ENCODE measurements at places on chromosomes 13 and 19.
A peak's percentile ranks its signal among the peaks of the same experiment; 100 is the strongest.

DNA sequence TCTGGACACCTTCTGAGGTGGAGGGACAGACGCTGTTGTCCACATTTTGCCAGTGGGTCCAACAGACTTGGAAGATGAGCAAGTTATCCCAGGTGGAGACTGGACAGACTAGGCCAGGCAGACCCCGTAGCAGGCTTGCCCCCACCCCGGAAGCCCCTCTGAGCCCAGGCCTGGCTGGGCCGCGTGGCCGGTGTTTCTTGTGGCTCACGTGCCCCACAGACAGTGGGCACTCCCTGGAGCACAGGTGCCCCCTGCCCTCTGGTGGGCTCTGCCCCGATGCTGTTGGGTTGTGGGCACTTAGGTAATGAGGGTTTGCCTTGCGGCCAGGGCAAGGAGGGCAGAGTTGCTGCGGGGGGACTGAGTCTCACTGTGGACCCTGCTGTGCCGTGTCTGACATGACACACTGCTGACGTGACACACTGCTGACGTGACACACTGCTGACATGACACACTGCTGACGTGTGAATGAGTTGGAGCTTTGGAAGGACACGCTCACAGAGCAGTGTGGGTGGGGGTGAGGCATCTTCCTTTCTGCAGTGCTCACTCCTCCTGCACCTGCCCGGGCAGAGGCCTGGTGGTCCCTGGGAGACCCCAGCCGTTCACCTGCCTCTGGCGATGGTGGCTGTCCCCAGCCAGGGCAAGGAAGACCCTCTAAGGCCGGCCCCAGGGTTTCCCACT, 25.1 kb downstream of the DOT1L start:
- DNase-seq = no peak

- no peak for DNase-seq
Observed at GRCh38 chr13:36147330-36147729, 16.1 kb upstream of the DCLK1 start.

DNA sequence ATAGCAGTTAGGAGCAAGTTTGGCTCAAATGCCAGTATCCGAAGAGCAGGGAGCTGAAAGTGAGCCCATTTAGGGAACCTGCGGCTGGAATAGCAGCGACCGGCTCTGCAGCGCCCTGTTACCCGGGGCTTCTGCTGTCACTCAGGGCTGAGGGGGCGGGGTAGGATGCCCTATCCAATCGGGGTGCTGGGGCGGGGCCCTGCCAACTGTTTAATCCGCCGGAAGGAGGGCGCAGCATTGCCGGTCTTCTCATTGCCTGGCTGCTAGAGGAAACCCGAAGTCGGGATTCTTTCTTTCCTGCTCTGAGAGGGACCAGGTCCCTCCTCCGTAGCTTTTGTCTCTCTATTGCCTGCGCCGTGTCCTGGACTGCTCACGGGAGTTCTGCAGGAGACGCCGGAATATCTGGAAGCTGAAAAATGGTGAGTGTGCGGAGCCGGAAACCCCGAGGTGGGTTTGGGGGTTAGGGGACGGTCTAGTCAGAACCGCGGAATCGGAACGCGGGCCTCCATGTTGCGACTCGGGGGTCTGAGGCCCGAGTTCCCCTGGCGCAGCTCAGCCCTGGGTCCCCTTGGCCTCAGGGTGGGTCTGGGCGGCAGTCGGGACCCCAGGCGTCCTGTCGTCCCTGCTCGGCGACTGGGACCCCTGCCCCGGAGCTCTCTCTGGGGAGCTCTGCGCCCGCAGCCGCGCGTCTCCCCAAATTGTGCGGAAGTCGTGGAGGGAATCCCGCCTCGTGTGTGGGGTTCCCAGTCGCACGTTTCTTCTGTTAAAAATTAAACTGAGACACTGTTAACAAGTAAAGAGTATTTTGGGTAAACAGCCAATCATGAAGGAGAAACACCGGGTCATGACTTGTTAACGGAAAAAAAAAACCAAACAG, 22.8 kb downstream of the ZNF763 start:
- DNase-seq = peak; percentile 88

- peak; percentile 7 for DNase-seq
Observed at GRCh38 chr13:77810430-77810829, 108.2 kb downstream of the EDNRB start.

DNA sequence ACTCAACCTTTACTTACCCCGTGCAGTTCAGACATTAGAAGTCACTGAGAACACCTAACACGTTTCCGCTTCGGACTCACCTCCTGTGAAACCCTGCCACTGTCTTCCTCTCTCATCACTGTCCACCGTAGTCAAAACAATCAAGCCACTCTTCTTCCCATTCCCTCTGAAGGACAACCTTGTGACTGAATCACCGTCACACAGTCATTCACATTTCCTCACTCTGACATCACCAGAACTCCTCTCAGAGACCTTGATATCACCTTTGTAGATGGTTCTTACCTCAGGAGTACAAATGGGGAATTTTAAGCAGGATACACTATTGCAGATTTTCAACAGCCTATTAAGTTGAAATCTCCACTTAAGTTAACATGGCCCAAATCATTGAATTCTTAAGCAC, 1.3 kb upstream of the KBTBD6 start:
- DNase-seq = no peak

- DNase-seq = no peak
Observed at GRCh38 chr13:73290844-73291243, 232.0 kb downstream of the KLF5 start.

GRCh38 chr13:113657851-113658741, at the start of gene ATP4B:
TSS of gene ATP4B (minus strand) at chr13:113658198. CDS start at chr13:113658144, 54 bp downstream.
- DNase-seq = no peak

All from CD4-positive, alpha-beta T cell treated with Interleukin-4 for 4 hours (primary cell).